ENCODE measurements at places on chromosomes 6 and 20.

- no peak for DNase-seq
Measured at GRCh38 chr6:38715016-38715689, at the start of gene DNAH8. DNAH8 (plus strand) TSS chr6:38715311; CDS start chr6:38722810, 7,499 bp downstream.

DNA sequence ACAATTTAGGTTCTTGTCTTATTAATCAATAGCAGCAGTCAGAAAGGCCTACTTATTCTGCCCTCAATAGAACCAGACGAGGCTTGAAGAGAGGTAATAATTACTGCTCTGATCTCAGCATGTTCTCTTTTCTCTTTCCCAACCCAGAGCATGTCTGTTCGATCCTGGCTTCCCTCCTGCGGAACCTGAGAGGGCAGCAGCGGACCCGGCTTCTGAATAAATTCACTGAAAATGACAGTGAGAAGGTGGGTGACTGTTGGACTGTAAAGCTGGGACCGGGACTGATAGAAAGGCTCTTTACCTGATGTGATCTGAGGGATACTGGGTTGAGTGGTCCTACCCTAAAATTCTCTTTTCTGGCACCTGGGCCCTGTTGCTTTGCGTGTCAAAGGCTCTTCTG, 63.0 kb upstream of the VSTM2L start:
- DNase-seq = no peak

DNA sequence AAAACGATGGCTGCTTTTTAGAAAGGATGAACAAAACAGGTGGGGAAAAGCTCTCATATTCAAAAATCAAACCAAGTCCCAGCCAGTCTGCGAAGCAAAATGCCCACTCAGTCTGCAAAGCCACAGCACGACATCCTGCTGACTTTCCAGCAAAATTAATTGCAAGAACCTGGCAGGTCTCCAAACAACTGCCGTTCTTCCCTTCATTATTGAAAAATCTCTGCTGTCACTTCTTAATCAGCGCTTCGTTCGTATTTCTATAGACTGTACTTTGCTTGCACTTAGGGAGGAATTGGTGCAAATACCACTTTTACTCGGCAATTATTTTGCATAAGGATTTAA, 222.4 kb downstream of the CBLN4 start:
- DNase-seq = no peak

GRCh38 chr6:31794866-31795615, 511 bp downstream of the VARS1 start:
- no peak for DNase-seq

DNA sequence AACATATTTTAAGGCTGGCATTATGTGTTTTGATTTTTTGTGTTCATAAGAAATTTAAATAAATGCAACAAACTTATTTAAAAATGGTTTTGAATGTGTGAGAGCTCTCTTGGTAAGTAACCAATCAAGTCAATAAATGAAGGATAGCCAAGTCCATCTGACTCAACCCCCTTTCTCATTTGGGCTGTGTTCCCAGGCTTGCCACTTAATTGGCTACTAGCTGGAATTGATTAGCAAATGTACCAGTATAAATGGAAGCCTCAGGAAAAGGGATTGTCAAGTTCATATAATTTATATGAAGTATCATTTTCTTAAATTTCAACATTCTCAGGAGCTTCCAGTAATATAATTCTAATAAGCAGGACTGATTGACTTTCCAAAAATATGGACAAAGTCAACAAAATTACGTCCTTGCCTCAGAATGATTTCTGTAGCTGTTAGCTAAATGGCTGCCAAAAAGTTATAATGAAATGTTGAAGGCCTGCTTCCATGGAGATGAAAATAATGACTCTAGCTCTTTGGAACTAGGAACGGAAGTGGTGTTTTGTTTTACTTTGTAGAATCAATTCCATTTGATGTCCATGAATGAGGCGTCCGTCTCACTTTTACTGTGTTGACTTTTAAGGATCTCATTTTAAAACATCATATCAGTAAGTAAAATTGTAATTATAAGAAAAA, 614.9 kb downstream of the CDH26 start:
- DNase-seq = no peak

- no peak for DNase-seq
Measured at GRCh38 chr6:137884149-137884909, 17.3 kb downstream of the TNFAIP3 start.

DNA sequence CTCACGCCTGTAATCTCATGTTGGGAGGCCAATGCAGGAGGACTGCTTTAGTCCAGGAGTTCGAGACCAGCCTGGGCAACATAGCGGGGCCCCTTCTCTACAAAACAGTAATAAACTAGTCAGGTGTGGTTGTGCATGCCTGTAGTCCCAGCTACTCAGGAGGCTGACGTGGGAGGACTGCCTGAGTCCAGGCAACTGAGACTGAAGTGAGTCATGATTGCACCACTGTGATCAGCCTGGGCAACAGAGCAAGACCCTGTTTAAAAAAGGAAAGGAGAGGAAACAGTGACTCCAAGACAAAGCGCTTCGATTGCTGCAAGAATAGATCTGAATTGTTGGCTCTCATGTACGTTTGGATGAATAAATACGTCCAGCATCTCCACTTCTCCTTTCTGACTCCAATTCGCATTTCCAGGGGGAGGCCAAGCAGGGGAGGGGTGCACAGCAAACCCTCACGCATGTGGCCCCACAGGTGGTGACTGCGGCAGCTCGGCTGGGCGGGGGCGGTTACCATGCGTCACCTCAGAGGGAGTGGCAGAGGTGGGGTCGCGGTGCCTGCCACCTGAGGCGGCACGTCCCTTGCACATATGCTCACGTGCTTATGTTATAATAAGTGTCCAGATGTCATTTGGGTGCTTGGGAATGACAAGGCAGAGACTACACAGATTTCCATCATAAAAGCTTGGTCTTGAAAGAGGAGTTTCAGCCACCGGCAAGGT, 95.1 kb upstream of the MPC1 start:
- no peak for DNase-seq

- no peak for DNase-seq
Measured at GRCh38 chr20:53916173-53916512, 154.3 kb downstream of the BCAS1 start.

DNA sequence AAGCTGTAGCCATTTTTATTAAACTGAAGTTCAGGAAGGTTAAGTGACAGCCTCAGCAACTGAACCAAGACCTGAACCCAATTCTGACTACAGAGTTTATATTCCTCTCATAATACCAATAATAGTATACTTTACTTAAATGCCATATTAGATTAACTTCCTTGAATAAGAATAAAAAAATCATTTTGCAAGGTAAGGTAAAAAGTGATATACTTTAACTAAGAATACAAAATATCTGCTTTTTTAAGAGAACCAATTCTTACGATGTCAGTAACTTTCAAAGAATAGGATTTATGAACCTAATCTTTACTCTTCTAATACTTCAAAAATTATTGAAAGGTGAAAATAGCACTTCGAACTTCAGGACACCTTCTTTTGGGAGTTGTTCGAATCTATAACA, 3.7 kb downstream of the RAD21L1 start:
- no peak for DNase-seq

- no peak for DNase-seq
Measured at GRCh38 chr20:51074062-51074461, 51.2 kb upstream of the KCNG1 start.

DNA sequence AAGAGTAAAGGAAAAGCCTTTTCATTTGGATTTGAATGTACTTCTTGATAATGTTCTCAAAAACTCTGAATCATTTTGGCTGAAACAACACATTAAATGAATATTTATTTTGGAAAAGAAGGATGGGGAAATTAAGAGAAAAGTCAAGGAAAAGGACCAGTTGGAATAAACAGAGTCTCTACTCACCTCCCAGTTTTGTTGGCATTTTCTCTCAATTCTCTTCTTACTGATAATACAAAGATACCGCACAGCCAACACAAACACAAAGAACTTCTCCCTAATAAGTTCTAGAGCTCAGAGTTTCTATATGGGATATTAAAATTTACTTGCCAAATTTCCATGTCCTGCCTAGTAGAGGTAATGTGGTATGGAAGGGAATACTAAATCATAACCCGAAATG, 13.1 kb downstream of the EPM2A start:
- DNase-seq = no peak

DNA sequence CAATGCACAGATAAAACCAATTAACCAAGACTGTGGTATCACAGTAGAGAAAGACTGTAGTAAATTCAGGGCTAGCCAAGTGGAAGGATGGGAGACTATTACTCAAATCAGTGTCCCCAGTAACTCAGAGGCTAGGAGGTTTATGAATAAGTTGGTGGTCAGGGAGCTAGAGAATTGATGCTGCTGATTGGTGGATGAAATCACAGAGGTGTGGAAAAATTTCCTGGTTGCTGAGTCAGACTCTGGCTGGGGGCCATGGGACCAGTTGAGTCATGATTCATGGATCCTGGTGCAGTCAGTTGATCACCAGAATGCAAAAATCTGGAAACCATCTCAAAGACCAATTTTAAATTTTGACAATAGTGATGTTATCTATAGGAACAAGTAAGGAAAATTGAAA, 555.9 kb downstream of the C6orf118 start:
- DNase-seq = no peak

DNA sequence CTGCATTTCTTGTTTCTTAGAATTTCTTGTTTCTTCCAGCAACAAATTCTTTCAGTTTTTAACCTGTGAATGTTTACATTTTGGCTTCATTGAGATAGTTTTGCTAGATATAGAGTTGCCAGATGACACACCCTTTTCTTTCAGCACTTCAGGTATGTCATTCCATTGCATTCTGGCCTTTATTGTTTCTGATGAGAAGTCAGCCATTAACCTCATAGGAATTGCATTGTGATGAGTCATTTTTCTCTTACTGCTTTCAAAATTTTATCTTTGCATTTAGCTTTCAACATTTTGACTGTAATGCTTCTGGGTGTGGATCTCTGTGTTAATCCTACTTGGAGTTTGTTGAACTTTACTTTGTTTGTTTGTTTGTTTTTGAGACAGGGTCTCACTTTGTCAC, 440.3 kb upstream of the HS3ST5 start:
- DNase-seq = no peak

GRCh38 chr6:44266347-44266746, 996 bp upstream of the NFKBIE start:
- DNase-seq = no peak

- no peak for DNase-seq
Measured at GRCh38 chr6:147001621-147002020, 202.6 kb upstream of the STXBP5 start.

DNA sequence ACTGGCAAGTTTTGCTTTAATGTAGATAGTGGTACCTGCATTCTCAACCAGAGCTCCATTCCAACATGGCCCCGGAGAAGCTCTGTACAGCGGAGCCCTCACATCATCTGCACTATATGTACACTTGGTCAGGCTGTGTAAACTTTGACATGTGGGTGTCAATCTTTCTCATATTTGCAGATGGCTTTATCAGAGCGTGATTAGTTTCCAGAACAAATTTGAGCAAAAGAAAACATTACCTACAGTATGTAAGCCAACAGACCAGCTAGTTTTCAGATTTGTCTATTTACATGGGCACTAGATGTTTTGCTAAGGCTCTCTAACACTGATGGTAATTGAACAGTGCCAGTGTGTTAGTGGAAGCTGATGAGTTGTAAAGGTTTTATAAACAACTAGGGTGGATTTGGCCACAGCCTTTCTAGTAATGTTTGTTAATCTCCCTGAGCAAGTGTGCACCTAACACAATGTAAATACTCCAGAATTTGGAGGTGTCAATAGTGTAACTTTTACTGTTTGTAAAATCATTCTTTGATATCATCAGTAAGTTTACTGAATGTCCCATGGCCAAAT, 131.8 kb downstream of the FOXA2 start:
- DNase-seq = no peak

GRCh38 chr6:15515660-15516375, 147.0 kb downstream of the DTNBP1 start:
- no peak for DNase-seq

DNA sequence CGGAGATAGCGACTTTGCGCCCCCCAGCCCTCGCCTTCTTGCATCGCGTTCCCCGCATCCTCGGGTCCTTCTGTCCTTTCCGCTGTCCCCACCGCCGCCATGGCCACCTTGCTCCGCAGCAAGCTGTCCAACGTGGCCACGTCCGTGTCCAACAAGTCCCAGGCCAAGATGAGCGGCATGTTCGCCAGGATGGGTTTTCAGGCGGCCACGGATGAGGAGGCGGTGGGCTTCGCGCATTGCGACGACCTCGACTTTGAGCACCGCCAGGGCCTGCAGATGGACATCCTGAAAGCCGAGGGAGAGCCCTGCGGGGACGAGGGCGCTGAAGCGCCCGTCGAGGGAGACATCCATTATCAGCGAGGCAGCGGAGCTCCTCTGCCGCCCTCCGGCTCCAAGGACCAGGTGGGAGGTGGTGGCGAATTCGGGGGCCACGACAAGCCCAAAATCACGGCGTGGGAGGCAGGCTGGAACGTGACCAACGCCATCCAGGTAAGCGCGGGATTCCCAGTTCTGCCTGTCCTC, 401 bp downstream of the SLC32A1 start:
- DNase-seq = no peak

DNA sequence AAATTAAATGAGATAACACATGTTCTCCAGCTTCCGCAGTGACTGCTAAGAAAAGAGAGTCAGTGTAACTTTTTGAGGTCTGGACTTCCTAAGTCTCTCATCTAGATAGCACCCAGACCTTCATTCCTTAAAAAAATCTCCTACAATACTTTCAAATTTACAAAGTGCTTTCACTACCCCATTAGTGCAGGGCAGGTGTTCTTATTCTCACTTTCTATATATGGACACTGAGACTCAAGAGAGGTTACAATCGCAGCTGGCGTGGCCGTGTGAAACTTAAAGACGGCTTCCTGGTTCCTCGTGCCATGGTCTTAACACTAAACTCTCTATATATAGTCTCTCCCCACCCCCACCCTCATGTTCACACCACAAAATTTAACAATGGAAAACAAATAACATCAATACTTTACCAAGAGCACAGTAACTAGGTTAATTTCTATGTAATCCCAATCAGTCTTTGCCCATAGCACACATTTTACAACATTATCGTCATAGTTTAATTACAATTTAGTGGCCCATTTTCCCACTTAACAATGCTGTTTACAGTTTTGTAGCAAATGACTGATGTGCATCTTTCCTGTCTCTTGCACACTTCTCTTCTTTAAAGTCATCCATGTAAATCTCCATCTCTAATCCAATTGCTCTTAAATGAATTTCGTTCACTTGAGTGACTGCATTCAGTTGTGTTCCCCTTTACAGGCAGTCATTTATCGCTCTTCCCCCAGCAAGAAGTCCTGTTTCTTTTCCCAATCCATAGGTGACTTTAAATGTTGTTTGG, 78.8 kb upstream of the ARID1B start:
- DNase-seq = no peak

- no peak for DNase-seq
Measured at GRCh38 chr6:26415791-26416190, 13.7 kb downstream of the BTN3A1 start.

- no peak for DNase-seq
Measured at GRCh38 chr6:111865909-111866546, 7.2 kb downstream of the FYN start.

GRCh38 chr6:32267035-32267434, 43.2 kb upstream of the NOTCH4 start:
- no peak for DNase-seq

DNA sequence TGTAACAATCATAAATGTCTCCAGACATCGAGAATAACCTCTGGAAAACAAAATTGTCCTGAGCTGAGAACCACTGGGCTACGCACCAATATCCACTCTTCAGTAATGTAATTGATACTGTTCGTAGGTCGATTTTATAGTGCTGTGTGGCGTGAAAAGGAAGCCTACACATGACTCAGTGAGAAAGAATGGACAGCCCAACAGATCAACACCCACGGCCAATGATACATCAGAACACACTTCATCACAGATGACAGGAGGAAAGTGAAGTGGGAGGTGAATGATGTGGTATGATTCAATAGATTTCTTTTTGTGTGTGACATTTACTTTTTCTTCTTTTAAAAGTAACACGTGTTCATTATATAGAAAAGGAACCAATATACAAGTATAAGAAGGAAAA, 93.5 kb downstream of the RPS12 start:
- peak; percentile 59 for DNase-seq

GRCh38 chr6:83574783-83575182, 62.4 kb downstream of the PRSS35 start:
- DNase-seq = no peak
